ENCODE measurements at places on chromosomes 4 and X. TPM values are rescaled to one million over a fixed set of nuclear protein-coding genes. Genes with fewer than 3 reads are reported as not detected.

DNA sequence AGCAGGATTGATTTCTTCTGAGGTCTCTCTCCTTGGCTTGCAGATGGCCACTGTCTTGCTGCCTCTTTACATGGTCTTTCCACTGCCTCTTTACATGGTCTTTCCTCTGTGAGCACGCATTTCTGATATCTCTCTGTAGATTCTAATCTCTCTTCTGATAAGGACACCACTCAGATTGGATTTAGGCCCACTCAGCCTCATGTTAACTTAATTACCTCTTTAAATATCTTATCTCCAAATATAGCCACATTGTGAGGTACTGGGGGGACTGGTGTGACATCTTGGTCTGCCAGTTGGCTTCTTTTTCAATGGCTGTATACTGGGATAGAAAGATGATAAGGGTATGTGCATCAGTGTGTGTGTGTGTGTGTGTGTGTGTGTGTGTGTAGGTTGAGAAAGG is 153.7 kb downstream of the AWAT2 start:
- no peak for DNase-seq

GRCh38 chr4:25506032-25506571 is 129.0 kb downstream of the ANAPC4 start:
- no peak for DNase-seq

The GLRA2 gene
- not detected for total RNA-seq

The FGFBP2 gene
- not detected for total RNA-seq

The PITX2 gene
- 7.1 TPM for total RNA-seq

The YY2 gene
- 1.7 TPM for total RNA-seq

- no peak for DNase-seq
Measured at GRCh38 chr4:37665333-37666320, 20.5 kb downstream of the RELL1 start.

The GDPD2 gene
- not detected for total RNA-seq

DNA sequence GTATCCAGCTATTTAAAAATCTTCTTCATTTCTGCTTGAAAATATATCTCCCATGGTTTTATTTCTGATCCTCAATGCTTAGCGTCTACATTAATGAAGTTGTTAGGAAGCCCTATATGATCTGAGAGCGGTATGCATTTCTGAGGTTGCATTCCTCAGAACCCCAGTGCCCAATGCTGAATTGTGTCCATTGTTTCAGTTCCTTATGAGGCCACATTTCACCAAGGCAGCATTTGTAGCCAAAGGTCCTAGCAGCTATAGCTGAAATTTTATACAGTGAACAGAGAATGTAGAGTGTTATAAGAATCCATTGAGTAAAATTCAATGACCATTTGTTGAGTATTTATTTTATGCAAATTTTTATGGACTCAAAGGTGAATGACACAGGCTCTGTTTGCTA is 209.5 kb downstream of the PCDH7 start:
- DNase-seq = no peak

- DNase-seq = peak; percentile 3
Measured at GRCh38 chr4:138310991-138311390, 68.8 kb upstream of the SLC7A11 start.

- no peak for DNase-seq
Measured at GRCh38 chrX:10022273-10022541, 55.0 kb downstream of the CLDN34 start.

GRCh38 chrX:119997570-119997969 is 54.0 kb upstream of the NKAP start:
- DNase-seq = no peak

GRCh38 chr4:55247521-55247920 is 98.5 kb upstream of the SRD5A3 start:
- DNase-seq = no peak

DNA sequence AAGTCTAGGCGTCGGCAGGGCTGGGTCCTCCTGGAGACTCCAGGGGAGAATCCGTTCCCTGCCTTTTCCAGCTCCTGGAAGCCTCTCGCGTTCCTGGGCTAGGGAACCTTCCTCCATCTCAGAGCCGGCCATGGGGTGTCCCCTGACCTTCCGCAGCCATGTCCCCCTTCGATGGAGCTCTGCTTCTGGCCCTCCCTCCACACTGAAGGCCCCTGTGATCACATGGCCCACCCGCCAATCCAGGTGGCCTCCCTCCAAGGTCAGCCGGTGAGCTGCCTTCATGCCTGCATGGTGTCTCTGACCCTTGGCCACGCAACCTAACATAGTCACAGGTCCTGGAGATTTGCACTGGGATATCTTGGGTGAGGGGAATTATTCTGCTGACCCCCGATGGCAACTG is 69.6 kb downstream of the TRMT44 start:
- DNase-seq = no peak

- no peak for DNase-seq
Measured at GRCh38 chr4:8407316-8407715, 33.2 kb downstream of the ACOX3 start.

The CT45A3 gene
- 0.24 TPM for total RNA-seq

- no peak for DNase-seq
Measured at GRCh38 chr4:108821351-108821930, 58.6 kb upstream of the ETNPPL start.

The PAGE2 gene
- not detected for total RNA-seq

- DNase-seq = no peak
Measured at GRCh38 chrX:16028576-16028975, 94.8 kb upstream of the GRPR start.

DNA sequence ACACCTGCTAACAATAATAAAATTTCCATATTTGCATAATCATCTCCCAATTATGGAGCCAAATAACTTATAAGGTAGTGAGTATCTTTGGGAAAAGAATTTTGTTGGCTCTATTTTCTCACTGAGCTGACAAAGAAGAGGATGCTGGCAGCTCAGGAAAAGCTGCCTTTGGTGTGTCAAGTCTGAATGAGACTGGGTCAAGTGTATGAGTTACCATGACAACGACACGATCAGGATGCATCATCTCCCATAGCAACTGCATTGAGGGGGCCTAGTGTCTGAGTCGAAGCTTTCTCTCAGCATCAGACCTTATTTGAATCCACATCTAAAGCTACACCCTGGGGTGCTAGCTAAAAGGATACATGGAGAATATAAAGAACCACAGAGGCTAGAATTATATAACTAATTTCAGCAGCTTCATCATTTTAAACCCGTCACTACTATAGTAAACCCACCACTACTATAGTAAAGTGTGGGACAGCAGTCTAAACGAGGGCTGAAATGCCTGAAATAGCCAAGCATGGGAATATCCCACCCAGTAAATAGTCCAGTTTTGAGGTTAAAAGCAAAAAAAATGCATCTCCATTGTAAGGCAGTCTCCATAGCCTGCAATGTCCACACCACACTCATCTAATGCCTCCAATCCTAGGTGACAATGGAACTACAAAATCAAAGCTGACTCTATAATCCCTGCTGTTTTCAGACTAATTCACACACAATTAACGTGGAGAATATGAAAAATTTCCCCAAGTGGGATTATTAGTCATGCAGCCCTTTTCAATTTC is 16.0 kb downstream of the GSPT2 start:
- no peak for DNase-seq

The USP51 gene
- total RNA-seq = 0.57 TPM

The GPR82 gene
- not detected for total RNA-seq

Measured in HT1080 (cell line).